Caudate nucleus (tissue), 63 donors: ENCODE measurements at places on chromosomes 11 and 22.

DNA sequence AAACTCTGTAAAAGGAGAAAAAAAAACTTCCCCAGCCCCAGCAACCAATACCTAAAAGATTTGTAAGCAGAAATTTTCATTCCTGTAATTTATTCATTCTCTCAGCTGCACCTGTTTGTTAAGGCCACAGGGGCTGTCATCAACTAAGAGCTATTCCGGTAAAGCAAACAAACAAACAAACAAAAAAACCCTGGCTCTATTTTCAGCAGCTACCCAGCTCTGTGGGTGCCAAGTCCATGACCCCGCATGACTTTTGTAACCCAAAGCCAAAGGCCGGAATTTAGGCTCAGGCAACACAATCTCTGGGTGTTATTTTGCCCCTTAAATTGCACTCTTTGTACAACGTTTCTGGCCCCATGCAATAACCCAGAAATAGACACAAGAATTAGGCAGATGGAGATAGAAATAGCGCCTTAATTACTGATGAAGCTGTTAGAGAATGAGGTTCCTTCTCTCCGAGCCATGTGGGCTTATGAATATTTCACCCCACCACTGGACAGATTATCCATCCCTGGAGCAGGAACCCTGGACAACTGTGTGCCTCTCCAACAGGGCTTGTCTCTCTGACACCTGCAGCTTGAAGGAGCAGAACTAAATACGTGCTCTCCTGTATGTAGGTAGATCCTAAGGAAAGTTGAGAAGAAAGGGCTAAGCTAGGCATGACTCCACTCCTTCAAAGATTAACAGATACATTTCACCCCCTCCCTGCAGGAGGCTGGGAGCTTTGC is 29.4 kb downstream of the APOL6 start:
- DNase-seq: no peak

- no peak for DNase-seq
These were observed 23.3 kb upstream of the GAL start for GRCh38 chr11:68661014-68661413.

DNA sequence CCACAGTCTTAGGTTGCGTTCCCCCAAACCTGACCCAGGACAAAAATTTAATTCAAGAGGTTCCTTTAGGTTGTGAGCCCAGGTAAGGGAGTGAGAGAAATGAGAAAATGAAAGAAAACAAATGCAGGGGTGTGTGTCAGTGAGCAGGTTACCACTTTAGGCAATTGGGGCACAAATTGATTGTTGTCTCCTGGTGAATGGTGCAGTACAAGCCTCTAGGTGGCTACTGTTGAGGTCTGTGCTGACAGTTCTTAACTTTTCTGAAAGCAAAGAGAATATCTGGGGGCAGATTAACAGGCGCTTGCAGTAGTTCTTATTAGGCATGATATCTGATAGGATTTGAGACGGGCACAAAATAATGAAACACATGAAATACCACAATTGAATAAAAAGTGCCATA is 894.6 kb downstream of the FAM181B start:
- DNase-seq: no peak

- DNase-seq: no peak
These were observed 14.3 kb upstream of the BEST1 start for GRCh38 chr11:61935861-61936260.

DNA sequence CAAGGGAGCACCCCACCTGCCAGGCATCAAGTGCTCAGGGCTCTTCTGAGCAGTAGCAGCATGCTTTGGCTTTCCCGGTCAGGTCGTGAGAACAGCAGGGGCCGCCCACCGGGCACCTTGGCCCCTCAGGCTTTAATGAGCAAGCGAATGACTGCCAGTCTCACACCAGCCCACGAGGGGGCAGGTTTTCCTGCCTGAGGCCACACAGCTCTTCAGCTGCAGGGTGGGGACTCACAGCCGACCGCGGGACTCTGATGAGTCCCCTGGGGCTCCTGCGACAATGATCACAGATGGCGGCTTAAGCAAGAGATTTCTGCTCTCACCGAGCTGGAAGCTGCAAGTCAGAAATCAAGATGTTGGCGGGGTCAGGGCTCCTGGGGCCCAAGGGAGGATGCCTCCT is 14.3 kb upstream of the FGF19 start:
- DNase-seq: no peak

- DNase-seq: no peak
These were observed 198.4 kb downstream of the SBF2 start for GRCh38 chr11:10095412-10096208.
